ENCODE measurements at places on chromosomes 2 and 18.

DNA sequence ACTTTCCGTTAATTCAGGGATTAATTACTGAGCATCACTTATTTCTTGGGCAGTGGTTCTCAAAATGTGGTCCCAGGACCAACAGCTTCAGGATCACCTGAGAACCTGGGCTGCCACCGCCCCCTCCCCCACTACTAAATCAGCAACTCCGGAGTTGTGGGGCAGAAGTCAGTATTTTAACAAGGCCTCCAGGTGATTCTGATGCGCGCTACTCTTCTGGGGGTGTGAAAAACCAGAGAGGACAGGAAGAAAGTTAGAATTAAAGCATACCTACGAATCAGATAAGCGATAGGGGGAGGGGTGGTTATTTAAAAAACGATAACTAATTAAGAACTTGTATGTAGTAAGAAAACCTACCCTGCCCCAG is 319 bp downstream of the ZSCAN30 start:
- no peak for DNase-seq

GRCh38 chr2:209334188-209335017 is 89.4 kb upstream of the MAP2 start:
- peak; percentile 20 for DNase-seq

DNA sequence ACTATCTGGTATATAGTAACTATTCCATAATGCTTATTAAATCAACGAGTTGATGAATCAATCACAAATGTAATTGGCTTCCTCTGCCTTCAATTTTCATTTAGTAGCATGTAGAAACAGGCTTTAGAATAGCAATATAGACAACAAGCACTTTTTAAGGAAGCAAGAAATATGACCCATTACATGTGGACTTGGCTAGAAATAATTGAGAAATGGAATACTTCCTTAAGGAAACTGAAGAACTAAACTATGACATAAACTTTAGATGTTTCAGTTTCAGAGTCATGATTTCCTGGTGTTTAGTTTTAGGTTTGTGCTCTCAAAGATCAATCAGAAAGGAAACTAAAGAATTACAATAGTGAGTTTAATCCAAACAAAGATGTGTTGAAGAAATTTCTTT is 443.8 kb downstream of the MBD2 start:
- DNase-seq = no peak

GRCh38 chr18:32707147-32707546 is 65.7 kb downstream of the KLHL14 start:
- DNase-seq = no peak

GRCh38 chr18:76982841-76983583 is 149.6 kb downstream of the MBP start:
- peak; percentile 88 for DNase-seq

DNA sequence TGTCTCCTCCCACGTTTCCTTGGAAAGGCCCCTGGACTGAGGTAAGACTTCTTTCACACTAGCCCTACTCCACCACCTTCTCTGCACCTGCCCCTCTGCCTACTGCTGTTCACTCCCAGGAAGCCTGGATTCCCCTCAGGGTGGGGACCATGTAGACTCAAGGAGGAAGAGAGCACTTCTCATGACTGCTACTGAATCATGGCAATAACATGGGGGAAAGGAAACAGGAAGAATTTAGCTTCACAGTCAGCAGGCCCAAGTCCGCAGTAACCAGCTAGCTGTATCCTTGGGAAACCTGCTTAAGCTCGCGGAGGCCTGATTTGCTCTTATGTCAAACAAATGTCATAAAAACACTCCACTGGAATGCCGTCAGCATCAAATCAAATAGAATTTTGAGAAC is 126.2 kb upstream of the CAPN13 start:
- DNase-seq = no peak

DNA sequence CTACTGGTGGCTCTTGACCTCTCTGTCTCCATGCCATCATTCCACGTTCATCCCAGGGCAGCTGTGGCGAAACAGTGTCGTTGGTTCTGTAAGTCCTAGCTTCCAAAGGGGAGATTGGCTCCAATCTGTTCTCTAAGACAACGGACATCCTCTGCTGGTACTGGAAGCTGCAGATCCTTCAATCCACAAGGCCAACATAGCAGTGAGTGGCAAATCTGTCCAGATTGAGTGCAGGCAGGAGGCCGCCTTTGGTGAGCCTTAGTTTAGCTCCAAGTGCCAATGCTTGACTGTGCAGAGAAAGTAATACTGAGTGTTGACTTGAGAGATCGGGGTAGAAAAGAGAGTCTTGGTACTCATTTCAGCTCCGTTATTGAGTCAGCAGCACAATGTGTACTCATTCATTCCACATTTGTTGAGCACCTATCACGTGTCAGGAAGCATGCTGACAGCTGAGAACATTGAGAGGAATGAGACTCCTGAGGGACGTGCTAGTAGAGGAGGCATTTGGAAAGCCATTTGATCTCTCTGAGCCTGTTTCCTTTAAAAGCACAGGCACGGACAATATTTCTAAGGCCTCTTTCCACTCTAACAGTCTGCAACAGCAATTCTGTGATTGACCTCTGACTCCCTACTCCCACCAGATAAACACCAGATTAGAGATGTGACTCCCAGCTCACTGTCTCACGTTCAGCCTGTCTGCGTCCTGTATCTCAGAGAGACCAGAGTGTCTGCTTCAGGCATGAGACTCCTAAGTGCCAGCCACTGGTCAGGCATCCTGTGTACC is 306.0 kb downstream of the CLIP4 start:
- no peak for DNase-seq

DNA sequence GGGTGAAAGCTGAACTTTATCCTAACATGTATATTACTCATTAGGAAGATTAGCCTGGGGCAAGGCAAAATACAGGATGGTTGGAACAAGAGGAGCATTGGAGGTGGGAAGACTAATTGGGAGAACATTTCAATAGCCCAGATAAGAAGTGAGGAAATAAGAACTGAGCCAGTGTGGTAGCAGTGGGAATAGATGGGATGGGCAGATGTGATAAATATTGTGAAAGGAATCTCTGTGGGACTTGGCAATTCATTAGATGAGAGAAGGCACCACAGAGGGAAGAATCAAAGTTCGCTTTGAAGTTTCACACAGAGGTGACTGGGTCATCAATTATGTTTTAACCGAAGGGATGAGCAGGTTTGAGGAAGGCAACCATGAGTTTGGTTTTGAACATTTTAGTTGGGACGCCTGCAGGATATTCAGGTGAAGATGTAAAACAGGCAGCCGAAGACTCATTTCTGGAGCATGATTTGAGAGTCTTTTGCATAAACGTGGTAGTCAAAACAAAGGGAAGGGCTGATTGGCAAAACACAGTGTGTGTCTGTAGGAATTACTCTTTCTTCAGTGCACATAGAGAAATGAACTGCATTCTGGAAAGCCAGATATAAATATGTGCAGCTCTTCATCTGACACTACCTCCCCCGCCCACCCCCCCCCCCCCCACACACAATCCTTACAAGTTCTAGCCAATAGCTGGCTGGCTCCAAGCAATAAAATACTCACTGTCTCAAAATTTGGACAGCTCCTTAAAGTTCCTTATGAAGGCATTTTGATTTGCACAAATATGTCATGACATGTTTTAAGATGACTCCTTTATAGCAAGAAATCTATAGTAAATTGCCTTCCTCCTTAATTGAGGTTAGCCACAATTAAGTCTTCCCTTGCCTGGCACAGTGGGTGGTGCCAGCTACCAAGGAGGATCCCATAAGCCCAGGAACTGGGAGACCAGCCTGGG is 1.9 kb upstream of the SLC1A4 start:
- DNase-seq = no peak

DNA sequence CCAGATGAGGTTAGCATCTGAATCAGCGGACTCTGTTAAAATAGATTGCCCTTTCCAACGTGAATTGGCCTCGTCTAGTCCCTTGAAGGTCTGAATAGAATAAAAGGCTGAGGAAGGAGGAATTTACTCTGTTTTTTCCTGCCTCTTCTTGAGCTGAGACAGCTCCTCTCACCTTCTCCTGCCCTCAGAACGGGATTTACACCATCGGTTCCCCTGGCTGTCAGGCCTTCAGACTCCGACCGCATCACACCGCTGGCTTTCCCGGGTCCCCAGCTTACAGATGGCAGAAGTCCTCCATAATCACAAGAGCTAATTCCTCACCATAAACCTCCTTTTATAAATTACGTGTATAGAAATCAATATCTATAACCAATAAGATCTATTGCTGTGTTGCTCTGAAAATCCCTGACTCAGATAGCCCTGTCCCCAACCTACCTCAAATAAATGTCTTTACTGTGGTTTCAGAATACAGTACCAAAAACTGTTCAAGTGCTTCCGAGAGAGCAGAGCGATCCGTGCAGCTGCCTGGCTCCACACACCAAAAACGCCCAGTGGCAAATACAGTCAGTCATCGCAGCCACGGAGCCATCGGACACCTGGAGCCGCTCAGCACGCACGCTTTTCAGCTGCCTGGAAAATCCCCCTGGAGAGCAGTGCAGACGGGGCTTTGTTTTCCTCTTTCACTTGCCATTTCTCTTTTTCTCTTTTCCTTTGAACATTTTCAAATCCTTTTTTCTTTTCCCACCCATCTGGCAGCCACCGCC is 196.9 kb downstream of the NRP2 start:
- DNase-seq = no peak

DNA sequence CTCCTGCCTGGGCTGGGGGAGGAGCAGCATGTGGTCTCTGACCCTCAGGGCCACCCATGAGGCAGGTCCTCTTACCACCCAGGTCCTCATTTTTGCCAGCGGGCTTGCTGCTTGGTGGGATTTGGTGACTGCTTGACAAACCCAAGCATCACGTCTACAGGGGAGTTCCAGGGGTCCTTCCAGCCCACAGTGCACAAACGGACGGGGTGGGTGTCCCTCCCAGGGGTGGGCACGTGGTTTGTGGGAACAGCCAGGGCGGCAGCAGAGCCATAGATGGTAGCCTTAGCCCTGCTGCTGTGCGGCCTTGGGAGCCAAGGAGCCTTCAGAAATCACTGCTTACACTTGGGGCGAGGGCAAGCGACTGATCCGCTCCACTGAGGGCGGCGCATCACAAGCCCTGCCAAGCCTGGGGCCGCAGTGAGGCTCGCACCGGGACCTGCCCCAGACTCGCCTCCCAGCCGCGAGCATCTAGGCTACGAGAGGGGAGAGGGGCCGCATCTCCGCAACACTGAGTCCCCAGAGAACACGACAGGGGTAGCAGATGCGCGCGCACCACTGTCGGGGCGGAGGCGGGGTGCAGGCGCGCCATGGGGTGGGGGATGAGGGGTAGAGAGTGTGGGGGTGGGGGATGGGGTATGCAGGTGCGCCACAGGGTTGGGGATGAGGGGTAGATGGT is 36.9 kb downstream of the SNED1 start:
- no peak for DNase-seq

- no peak for DNase-seq
Measured at GRCh38 chr2:36871068-36871707, 95.1 kb downstream of the STRN start.

- DNase-seq = peak; percentile 28
Measured at GRCh38 chr2:198309673-198310280, 505.4 kb downstream of the PLCL1 start.

GRCh38 chr2:161886248-161886647 is 187.8 kb downstream of the DPP4 start:
- DNase-seq = no peak

DNA sequence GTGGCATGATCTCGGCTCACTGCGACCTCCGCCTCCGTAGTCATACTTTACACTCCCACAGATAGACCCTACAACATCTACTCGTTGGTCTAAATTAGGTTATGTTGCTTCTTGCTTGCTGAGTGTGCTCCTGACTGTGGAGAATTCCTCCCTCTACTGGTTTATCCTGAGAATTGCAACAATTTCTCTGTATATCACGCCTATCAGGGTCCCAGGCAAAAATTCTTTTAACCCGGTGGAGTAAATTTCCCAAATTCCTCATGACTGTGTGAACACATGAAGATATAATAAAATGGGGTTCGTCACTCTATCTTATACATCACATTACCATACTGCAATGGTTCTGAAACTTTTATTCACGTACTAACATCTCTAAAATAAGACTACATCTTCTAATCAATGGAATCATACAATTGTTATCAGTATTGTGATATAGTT is 156.7 kb downstream of the EVA1A start:
- no peak for DNase-seq

DNA sequence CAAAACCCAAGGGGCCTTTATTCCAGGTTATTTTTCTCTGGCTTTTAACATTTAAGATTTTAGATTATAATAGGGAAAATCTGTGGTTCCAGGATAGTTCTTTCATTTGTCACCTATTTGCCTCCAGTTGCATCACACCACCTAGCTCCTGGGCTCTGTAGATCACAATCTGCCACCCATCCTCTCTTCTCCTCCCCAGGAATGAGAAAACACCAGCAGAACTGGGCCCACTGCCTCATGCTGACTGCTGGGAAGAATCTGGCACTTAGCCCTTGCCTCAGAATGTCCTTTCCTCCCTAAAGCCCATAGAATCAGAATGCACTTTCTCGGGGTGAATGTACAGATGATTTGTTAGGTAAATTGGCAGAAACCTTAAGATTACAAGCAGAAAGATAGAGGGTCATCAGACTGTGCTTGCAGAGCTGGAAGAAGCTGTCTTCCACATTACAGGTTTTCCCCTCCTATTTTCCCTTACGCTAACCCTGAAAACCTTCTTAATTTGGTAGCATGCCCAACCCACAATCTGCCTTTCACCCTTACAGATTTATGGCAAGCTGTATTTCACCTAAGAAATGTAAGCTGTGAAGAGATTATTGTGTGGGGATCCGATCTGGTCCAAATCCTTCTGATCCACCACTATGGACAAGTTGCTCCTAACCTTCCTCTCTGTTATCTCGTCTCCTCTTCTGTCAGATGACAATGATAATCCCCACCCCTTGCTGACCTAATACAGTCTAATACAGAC is 72.6 kb downstream of the LRRC30 start:
- DNase-seq = no peak

- no peak for DNase-seq
Measured at GRCh38 chr2:157194097-157194688, 63.3 kb upstream of the GALNT5 start.

DNA sequence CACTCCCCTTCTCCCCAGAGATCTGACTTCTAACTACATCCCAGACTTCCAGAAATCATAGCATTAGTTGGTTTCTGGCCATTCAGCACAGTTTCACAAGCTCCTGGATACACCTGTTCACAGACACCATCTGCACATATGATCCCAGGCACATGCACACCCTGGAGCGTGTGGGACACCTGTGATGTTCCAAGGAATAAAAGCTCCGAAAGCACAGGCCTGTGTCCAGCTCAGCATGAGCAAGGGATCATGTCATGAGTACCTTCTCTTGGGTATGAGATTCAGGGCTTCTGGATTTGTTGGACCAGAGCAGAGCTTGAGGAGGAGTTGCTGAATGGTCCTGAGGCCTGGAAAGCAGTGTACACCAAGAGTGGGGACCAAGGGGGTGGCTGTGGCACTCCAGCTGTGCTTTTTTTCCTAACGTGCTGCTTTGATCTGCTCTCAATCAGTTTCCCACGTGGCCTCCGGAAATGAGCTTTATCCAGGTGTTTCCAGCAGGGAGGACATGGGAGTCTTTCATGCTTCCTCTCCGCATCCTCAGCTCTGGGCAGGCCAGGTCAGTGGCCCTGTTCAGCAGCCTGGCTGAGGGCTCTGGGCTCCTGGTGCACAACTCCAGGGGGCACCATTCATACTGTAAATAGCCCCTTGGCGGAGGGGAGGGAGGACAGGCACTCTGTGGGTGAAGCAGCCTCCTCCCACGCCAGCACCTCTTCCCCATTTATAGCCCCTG is 1.8 kb downstream of the DYSF start:
- DNase-seq = no peak

GRCh38 chr18:58637197-58637596 is 8.3 kb upstream of the ALPK2 start:
- no peak for DNase-seq

- DNase-seq = no peak
Measured at GRCh38 chr2:61015976-61016375, 1.5 kb upstream of the PEX13 start.
